ENCODE measurements at places on chromosomes 4 and X. TPM values are rescaled to one million over a fixed set of nuclear protein-coding genes. Genes with fewer than 3 reads are reported as not detected.
A peak's percentile ranks its signal among the peaks of the same experiment; 100 is the strongest.

TMPRSS11F gene
- total RNA-seq: not detected

CETN2 gene
- total RNA-seq: 43.5 TPM

DNA sequence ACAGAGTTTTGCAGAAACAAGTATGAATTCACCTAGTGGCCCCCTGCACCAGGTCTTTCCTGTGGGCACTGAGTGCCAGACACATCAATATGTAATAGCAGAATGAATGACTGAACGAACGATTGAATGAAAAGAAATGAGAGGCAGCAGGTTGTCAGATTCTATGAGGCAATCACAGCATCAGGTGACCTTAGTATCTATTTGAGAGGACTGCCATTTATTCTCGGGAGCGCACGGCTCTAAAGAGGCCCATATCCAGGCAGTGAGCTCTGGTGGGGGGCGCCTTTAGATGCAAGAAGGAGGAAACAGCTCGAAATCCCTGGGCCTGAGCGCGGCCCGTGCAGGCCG lies 528 bp upstream of the SLC25A4 start:
- DNase-seq: no peak

MOB1B gene
- 18.9 TPM for total RNA-seq

FAM184B gene
- 0.03 TPM for total RNA-seq

DNA sequence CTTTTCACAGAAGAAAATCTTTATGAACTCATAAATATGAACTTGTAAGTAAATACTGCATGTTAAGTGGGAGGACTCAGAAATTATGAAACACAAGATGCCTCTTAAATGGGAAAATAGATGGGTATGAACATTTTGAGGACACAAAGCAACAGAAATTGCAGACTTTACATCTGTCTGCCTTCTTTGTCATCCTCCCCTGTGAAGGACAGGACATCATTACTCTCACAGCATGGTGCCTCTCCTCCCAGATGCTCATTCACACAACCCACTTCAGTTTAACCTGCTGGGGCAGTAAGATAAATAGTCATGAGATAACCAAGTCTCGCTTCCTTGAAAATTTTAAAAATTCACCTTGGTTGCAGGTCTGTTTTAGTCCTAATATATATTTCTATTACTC lies 144.5 kb downstream of the APBB2 start:
- peak; percentile 72 for DNase-seq

DNA sequence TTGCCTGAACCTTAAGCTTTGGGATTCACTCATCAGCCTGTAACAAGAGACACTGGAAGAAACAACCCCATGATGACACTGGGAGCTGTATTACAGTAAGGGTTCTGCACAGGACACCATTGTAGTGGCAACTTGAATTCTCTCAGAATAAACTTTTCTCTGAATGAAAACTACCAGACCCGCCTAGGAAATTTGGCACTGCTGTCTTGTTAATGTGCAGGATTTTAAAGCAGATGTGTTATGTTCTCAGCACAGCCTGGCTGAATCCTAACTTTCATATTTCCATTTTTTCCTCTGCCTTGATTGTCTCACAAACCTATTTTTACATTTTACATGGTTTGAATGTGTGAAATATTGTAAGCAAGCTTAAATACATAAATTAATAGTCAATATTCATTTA lies 253.6 kb downstream of the UNC5C start:
- DNase-seq: no peak

GRCh38 chr4:89753601-89754066 lies 83.3 kb downstream of the SNCA start:
- no peak for DNase-seq

APOO gene
- 81.0 TPM for total RNA-seq

GABRE gene
- total RNA-seq: 0.92 TPM
